ENCODE measurements at places on chromosomes 4 and X.

DNA sequence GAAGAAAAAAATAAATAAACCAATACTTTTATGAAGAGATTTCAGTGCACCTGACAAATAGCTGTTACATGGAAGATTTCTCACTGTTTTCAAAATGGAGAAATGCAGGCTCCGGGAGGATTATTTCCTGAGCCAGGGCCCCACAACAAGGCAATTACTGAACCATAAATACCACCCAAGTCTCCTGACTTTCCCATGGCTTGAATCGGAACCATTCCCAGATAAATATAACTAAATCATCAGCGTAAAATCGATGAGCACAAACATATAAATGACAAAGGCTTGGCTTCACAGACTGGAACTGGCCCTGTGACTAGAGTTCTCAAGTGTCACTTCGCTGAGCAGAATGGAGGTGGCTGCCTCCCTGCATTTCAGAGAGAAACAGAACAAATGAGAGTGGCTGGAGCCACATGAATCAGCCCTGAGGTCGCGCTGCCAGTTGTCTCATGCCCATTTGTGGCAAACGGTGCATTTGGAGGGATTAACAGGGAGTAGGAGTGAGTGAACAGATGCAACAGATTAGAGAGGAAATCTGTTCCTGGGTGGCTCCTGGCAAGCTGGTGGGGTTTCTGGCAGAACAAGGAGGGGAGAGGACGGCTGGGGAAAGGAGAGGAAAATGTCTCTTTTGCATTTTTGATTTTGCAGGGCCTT, 57.3 kb upstream of the STIM2 start:
- no peak for DNase-seq

DNA sequence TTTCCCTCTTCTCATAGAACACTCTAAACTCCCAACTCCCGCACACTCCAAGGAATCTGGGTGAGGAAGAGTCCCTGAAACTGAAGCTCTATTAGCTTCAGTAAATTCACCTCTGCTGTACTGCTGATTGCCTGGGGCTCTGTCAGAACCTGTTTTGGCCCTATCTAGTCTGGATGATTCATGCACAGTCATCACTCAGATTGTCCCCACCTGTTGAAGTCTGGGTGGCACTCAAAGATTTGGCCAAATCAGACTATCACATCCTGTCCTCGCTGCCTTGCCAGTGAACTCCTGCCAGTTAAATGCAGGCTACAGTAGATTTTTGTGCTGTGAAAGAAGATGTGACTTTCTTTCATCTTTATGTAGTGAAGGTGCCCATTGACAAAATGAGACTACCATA, 63.5 kb upstream of the EMCN start:
- DNase-seq, result no peak

- DNase-seq, result peak; percentile 42
These were observed 3.0 kb upstream of the SLC25A6 start for GRCh38 chrX:1394731-1395501.

GRCh38 chr4:3041192-3042142, 32.9 kb downstream of the HTT-AS start:
- DNase-seq, result peak; percentile 43

GRCh38 chr4:17187003-17187402, 288.6 kb upstream of the LDB2 start:
- no peak for DNase-seq

GRCh38 chr4:168900080-168900479, 110.0 kb downstream of the CBR4 start:
- DNase-seq, result no peak

- DNase-seq, result no peak
These were observed 70.6 kb upstream of the ANK2 start for GRCh38 chr4:112978691-112979472.

DNA sequence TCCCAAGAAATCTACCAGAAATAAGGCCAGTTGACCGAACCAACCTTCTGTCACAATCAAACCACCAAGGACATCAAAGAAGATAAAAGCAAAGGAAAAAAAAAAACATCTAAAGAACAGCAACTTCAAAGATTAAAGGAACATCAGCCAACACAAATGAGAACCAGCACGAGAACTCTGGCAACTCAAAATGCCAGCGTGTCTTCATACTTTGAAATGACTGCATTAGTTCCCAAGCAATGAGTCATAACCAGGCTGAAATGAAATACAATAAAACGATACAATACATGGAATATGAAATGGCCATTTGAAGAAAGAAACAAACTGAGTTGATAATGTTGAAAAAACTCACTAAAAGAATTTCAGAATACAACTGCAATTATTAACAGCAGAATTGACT, 611.6 kb upstream of the GRIA3 start:
- no peak for DNase-seq

DNA sequence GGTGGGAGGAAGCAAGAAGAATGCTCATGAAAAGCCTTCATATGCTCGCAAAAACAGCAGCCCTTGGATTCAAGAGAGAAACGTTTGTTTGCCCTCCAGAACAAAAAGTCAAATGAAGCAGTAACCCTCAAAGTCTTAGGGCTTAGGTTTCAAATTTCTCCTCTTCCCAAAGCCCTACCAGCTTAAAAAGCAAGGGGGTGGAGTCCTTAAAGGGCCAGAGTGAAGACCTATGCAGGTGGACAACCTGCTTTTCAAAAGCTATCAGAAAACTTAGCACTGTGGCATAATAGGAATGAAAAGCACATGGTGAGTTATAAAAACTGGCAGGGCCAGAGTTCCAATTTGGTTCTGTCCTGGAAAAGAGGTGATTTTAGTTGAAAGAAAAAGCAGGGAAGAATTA, 253.3 kb downstream of the NAP1L3 start:
- DNase-seq, result no peak

GRCh38 chr4:168796362-168797106, 213.5 kb downstream of the CBR4 start:
- no peak for DNase-seq

- peak; percentile 49 for DNase-seq
These were observed 5.3 kb downstream of the GAGE10 start for GRCh38 chrX:49308604-49309269.

DNA sequence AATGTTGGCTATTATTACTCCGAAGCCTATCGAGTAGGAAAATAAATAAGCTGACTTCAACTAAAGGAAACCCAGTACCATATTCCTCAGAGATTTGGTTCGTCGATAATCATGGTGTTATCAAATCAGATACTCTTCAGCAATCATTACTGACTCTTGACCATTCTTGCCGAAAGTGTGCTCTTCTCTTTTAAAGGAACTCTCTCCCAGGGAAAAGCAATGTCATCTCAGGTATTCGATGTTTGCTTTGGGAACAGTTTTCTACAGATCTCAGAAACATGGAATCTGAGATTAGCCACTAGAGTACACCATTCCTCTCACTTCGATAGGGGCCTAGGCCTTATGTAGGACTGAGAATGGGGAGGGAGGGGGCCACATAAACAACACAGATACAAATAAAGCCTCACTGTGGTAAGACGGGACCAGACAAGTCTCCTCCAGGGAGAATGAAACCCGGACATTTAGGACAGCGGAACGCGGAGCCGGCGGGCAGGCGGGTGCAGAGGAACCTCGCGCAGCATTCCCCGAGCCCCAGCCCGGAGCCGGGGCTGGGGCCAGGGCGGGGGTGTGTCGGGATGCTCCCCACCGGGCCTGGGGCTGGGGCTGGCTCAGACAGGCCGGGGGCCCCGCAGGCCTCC, 581 bp downstream of the DNAJB14 start:
- no peak for DNase-seq

GRCh38 chr4:13445841-13446790, 38.0 kb downstream of the RAB28 start:
- no peak for DNase-seq

GRCh38 chr4:173252024-173252935, 81.9 kb downstream of the HMGB2 start:
- DNase-seq, result no peak

GRCh38 chr4:149347139-149347538, 468.5 kb downstream of the IQCM start:
- DNase-seq, result no peak

DNA sequence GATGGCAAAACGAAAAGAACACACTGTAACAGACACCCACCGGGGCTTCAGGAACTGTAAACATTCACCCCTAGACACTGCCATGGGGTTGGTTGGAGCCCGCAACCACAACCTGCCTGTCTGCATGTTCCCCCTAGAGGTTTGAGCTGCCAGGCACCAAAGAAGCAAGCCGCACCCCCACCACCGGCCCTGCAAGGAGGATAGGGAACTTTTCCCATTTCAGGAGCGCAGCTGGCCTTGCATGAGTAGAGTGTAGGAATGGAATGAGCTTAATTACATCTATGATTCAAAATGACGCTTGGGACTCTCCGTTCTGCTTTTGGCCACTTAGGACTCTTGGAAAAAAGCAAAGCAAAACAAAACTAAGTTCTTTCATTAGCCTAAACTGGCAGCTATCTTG, 243.6 kb upstream of the CTSO start:
- DNase-seq, result no peak

- no peak for DNase-seq
These were observed 38.3 kb upstream of the SPINK2 start for GRCh38 chr4:56859841-56860240.

- DNase-seq, result peak; percentile 31
These were observed 134.2 kb downstream of the PTTG2 start for GRCh38 chr4:38094419-38094818.

- no peak for DNase-seq
These were observed 280.2 kb upstream of the SLC7A11 start for GRCh38 chr4:138522366-138522765.

DNA sequence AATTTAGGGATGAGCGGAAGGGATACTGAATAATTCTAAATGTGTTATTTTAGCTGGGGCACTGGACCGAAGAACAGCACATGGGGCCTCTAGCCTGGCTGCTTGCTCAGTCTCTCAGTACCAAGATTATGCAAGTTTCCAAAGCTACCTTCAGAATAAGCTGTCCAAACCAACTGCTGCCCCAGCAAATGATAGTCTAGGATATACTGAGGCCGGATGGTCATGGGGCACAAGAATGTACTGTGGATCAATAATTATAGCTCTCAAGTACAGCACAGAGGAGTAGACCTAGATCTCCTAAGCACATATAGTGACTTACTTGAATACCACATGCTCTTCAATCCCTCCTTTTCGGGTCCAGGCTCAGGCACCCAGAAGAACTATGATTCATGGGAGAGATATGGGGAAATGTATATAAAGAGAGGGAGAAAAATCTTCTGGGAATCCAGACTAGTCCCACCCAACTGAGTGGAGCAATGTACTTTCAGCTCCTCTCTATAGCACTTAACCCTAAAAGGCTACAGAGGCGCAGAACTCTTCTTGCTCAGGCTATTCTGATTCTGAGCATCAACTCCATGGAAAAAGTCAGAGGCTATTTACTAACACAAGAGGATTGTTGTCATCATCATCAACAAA, 160.3 kb upstream of the GPC4 start:
- DNase-seq, result no peak

- DNase-seq, result no peak
These were observed 53.0 kb upstream of the PROM1 start for GRCh38 chr4:16136827-16137226.

GRCh38 chrX:136209016-136209738, 42.0 kb downstream of the MAP7D3 start:
- peak; percentile 69 for DNase-seq

DNA sequence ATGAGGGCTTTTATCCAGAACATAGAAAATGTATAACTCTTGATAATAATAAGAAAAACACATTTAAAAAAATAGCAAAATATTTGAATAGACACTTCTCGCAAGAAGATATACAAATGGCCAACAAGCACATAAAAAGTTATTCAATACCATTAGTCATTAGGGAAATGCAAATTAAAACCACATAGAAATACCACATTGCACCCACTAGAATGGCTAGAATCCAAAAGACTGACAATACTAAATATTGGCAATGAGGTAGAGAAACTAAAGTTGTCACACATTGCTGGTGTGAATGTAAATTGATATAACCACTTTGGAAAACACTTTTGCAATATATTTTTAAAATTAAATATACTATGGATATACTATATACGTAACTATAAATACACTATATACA, 754.3 kb upstream of the MAGEB2 start:
- DNase-seq, result no peak

GRCh38 chr4:71052034-71052433, 58.6 kb downstream of the DCK start:
- DNase-seq, result no peak

GRCh38 chr4:82712561-82712960, 86.0 kb downstream of the SCD5 start:
- DNase-seq, result no peak

DNA sequence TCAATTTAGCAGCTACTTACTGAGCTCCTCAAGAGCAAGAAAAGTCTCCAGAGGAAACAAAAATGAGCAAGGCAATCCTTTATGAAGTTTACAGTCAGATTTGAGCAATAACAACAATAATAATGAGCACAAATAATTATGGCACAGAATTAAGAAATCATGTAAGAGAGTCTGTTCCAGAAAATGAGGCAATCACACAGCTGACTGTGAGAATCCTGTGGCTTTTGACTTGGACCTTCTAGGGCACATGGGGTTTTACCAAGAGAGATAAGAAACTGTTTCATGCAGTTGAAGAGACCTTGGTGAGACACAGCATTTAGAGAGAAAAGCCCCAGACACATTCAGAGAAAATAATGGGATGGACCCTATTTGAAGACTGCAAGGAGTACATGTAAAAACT, 362.6 kb upstream of the MAGEB2 start:
- DNase-seq, result no peak

GRCh38 chr4:182425302-182425701, 182.1 kb downstream of the TENM3 start:
- no peak for DNase-seq

DNA sequence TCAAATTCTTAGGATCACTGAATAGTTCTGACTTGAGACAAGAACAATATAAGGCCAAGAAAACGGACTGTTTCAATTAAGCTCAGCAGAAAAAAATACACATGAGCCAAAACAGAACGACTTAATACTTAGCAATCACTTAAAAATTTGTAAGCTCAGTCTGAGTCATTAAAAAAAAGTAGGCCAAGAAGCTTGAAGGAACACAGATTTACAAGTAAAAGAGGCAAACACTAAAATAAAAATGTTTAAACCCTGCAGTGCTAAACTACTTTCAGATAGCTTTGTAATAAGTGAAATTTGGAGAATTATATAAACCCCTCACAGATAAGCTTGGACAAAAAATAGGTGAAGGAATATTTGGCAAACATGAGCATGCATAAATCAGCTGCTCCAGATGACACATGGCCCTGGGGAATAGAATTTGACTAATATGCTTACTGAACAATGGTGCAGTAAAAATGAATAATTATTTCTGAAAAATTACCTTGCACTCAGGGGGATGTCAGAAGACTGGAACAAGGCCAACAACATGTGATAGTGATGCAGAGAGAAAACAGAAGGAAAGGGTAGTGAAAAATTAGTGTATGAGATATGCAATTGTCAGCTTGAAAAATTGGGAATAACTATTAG, 49.6 kb downstream of the LNX1 start:
- DNase-seq, result no peak

GRCh38 chr4:42497142-42497910, 100.0 kb downstream of the SHISA3 start:
- DNase-seq, result no peak
